ENCODE measurements at places on chromosomes 4 and X.

DNA sequence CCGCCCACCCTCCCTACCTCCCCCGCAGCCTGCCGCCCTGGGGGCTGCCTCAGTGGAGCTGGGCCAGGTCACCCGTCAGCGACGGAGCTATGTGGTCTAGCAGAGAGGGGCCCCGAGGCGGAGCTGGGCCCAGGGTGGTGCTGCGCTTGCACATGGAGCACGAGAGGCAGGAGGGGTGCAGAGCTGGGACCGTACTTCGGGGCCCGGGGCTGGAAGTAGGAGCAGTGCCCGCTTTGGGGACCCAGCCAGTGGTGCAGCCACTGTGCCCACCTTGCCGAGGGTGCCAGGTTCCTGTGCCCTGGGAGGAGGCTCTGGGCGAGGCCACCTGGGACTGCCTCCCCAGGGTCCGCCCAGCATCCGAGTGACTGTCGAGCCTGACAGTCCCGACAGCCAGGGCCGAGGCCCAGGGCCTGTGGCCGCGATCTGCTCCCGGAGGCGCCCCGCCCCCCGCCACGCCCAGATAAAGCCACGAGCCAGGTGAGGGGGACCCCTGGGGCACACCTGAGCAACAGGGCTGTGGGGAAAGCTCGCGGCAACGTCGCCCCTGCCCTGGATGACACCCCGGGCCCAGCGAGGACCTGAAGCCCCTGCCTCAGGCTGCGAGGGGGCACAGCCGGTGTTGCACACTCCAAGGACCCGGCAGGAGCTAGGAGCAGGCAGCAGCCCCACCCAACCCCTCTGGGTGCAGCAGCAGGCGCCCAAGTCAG is 117.5 kb downstream of the DNAAF6 start:
- DNase-seq: no peak

DNA sequence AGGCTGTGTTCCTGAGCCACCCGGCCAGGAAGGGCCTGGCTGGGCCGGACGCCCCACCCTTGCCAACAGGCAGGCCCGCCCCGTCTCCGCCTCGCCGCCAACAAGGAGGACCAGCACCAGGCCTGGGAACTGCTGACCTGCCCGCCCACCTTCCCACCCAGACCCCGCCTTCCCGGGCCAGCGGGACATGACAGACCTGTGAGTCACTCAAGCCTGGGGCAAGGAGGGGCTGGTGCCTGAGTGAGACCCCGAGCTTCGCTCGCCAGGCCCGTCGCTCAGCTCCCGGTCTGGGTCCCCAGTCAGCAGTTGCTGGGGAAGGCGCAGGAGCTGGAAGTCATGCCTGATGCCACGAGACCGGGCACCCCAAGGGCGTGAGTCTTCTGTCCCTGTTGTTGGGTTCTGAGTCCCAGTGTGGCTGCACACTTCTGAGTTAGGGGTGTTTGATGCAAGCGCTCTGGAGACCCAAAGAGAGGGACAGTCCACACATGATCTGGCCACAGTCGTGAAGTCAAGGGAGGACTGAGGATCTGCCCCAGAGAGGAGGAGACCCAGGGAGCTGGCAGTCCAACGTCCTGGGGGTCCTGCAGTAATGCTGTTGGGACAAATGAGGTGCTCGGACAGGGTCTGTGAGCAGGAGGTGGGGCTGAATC is at the start of gene DNASE1L1:
Gene DNASE1L1 (minus strand): TSS at position 33 of the 650 bp plus-strand sequence. CDS start 3,686 bp downstream, outside the sequence.
- DNase-seq: no peak

GRCh38 chr4:95213366-95213765 is 335.4 kb downstream of the UNC5C start:
- DNase-seq: no peak

DNA sequence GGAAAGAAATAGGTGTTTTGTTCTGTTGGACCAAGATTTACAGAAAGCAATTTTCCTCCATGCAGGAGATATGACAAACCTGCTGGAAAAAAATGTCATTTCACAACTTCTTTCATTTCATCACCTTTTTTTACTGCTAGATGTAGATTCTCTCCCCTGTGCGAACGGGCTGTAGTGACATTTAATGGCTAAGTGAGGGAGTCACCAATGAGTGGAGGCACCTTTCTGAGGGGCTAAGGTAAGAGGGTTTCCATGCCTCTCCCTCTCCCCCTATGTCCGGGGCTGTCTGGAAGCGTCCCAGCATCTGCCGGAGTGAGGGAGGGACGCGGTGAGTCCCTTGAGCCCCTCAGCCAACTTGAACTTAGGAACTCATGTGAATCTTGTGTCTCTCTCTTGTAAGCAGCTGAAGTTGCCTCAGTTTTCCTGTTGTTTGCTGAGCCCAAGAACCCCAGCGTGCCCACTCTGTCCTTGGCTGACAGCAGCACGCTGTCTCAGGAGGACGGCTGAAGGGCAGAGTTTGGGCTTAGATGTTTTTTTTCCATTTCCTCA is 42.3 kb downstream of the DCTD start:
- no peak for DNase-seq

- DNase-seq: no peak
Measured at GRCh38 chrX:134599184-134599914, 58.9 kb downstream of the PLAC1 start.

DNA sequence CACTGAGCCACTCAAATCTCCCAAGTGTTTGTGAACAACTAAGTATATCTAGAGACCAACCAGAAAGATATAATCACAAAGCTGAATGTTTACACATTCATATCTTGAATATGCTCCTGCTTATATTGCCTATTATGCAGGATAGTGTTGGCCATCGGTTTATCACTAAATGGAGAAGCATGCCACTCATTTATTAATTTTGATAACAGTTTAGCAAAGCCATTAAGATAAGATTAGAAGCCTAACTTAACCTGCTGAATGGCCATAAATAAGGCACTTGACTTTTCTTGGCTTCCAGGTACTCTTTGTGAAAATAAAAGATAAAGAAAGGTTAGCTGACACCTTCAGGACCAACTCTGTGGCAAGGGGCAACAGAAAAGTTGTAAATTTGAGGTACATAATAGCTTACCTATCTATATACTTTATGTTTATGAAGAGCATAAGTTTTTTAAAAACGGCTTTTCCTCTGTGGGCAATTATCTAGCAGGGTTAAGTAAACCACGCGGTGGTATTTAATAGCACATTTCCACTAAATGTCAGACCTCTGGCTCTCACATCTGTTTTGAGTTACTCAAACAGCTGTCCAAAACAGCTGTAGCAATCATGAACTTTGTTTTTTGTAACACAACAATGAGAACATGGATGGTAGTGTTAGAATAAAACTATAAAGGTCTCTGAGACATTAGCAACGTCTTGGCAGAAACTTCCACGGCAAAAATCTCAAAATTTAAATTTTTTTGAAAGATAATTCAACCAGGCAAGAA is 58.8 kb upstream of the FTHL17 start:
- no peak for DNase-seq

DNA sequence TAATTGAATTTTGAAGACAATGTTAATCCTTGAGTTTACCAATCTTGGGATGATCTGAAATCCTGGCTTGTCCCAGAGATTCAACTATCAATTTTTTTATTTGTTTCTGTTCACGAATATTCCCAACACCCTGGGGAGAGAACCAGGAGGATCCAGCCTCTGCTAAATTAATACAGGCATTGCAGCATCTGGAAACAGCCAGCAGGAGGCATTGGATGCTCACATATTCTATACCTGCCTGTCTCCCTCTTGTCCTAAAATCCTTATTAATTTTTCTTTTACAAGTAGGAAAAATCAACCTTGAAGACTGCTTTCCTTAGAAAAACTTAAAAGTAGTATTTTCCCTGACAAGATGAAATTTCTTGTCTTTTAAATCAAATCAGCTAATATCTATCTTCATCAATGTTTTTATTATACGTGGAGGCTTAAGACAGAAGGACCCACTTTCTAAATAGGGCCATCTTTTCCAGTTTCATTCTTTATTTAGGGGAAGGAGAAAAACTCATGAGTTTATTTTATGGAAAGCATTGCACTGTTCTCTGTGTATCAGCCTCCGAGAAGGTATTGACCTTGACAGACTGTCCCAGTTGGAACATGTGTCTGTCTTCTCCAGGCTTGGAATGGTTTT is 102.4 kb downstream of the CLNK start:
- DNase-seq: peak; percentile 29

DNA sequence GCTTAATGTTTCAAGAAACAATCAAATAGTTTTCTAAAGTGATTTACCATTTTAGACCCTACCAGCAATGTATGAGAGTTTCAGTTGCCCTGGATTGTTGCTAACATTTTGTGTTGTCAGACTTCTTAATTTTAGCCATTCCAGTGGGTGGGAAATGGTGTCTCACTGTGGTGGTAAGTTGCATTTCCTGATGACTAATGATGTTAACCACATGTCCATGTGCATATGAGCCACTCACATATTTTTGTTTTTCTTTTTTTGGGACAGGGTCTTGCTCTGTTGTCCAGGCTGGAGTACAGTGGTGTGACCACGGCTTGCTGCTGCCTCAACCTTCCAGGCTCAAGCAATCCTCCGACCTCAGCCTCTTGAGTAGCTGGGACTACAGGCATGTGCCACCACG is 48.3 kb downstream of the MED28 start:
- no peak for DNase-seq

GRCh38 chr4:2220016-2220630 is 21.8 kb downstream of the HAUS3 start:
- DNase-seq: peak; percentile 84

- DNase-seq: no peak
Measured at GRCh38 chr4:172721659-172722058, 447.0 kb upstream of the GALNT7 start.

DNA sequence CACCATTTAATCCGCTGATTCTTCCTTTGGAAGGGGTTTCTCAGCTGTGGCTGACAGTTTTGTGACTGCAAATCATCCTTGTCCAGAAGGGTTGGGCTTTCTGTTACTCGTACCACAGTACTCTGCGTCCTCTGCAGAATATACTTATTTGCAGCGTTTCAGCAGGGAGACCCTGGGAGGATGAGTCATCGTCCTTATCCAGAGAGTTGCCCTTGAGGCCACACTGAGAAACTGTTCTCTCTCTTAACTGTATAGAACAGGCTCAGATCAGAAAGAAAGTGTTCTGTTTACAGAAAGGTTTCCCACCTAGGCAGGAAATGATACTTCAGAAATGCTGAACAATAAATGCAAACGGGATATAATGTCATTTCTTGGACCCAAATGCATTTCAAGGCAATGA is 47.8 kb upstream of the DDX53 start:
- DNase-seq: no peak

DNA sequence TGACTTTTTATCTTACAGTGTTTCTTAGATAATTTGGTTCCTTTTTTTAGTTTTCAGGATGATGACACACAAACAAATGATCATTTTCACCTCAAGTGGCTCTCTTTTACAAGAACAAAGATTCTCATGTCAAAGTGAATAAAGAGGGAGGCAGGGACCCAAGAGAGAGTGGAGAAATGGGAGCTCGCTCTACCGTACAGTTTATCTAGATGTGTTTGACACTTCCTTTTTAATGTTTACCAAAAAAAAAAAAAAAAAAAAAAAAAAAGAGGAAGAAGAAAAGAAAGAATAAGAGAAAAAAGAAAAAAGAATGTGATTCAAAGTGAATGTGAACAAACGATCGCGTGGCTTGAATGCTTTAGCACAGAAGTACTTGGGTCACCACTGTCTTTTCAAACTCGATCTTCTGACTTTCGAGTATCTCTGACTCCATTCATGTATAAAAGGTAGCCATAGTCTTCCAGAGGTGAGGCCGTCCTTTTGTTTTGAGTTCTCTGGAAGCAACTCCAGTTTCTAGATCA is 75.6 kb upstream of the GRXCR1 start:
- no peak for DNase-seq

- no peak for DNase-seq
Measured at GRCh38 chr4:96390404-96390803, 550.5 kb downstream of the PDHA2 start.

- no peak for DNase-seq
Measured at GRCh38 chr4:141686879-141687278, 50.5 kb downstream of the IL15 start.

GRCh38 chr4:176186671-176187395 is 8.6 kb downstream of the SPATA4 start:
- no peak for DNase-seq

GRCh38 chr4:165201806-165202205 is 5.6 kb upstream of the KLHL2 start:
- DNase-seq: no peak

- peak; percentile 43 for DNase-seq
Measured at GRCh38 chrX:154918060-154918483, 31.9 kb downstream of the F8A1 start.

GRCh38 chr4:52241916-52242315 is 190.8 kb downstream of the SPATA18 start:
- no peak for DNase-seq

DNA sequence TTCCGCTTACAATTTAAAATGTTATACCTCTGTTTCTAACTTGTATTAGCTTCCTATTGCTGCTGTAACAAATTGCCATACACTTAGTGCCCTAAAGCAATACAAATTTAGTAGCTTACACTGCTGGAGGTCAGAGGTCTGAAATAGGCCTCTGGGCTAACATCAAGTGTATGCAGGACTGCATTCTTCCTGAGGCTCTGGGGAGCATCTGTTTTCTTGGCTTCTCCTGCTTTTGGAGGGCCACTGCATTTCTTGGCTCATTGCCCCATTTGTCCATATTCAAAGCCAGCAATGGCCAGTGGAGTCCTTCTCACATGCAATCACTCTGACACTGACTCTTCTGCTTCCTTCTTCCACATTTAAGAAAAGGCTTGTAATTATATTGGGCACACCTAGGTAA is 639.8 kb upstream of the INTU start:
- DNase-seq: no peak

DNA sequence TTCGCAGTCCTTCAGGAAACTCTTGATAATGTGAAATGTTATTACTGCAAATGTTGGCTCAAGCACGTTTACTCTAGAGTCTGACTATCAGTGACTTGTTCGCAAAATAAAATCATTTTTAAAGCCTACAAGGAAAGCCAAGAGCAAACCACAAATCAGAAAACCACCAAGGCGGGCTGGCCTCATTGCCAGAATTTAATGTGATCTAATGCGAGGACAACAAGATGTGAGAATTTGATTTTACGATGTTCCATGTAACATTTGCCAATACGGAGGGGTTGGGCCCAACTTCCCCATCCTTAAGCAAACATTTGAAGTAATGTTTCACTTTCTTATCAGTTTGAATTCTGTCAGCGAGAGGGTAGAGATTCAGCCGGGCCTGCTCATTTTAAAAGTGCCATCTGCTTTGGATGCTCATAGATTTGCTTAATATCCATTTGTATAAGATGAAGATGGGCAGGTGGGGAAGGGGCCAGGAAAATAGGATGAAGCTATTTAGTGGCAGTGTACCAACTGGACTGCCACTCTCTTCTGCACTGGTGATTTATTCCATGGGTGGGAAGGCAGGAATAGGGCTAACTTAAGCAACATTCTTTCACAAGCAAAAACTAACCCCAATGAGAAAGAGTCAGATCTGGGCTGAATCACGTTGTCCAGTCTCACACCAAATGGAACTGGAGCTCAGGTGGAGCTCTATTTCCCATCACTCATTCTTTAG is 225.3 kb downstream of the ANAPC10 start:
- DNase-seq: no peak

GRCh38 chr4:27057053-27057452 is 196.4 kb downstream of the STIM2 start:
- no peak for DNase-seq

DNA sequence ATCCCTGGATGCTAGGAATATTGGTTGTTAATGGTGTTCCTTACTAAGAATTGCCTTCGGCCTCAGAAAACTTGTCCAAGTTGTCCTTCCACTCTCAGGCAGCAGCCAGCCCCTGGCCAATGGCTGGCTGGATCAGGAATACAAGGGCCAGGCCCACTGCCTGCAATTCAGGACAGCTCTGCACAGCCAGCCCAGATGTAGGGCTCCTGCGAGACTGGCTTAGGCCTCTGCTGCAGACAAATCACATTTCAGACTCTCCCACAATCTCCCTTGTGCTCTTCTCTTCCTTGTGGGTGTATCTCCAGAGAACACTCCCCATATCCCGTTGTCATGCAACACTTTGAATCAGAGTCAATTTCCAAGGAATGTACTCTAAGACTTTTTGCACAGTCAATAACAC is 747.6 kb upstream of the FTHL17 start:
- no peak for DNase-seq

Data from CD4-positive, alpha-beta T cell treated with Interleukin-12 subunit alpha and Interleukin-12 subunit beta, for 1 hour (primary cell).